ENCODE measurements at places on chromosomes 1 and 21.

GRCh38 chr1:9038881-9039760, 12.9 kb upstream of the SLC2A7 start:
- DNase-seq, result no peak

- no peak for DNase-seq
These were observed 46.0 kb downstream of the OPTC start for GRCh38 chr1:203539831-203540546.

GRCh38 chr1:90382161-90382560, 334.9 kb downstream of the BARHL2 start:
- no peak for DNase-seq

DNA sequence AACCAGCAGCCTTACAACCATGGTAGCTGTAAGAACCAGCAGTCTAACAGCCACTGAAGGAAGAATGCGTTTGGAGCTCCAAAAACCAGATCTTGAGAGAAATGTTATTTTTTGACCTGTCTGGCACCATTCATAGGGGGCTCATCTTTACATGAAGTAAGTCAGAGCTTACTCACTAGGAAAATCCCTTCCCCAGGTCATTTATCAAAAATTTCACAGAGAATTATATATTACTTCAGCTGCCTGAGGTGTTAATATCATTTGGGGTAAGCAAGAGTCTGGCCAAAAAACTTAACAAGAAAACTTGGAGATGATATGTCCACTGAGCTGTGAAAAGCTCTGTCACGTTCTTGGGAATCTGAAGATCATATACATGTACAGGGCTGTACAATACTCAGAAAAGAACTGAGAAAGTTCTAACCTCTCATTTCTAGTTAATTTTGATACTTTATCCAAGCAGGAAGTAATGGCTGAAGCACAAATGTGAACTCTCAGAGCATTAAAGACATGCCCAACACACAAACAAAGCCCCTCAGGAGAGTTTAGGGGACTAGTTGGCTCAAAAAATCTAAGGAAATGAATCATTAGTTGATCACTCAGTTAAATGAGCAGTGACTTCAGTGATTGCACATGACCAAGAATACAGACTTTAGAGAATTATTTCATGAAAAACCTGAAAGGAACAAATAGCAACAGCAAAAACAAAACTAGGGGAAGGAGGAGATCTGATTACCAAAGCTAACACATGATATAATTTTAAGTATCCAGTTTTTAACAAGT, 681.1 kb downstream of the LTN1 start:
- no peak for DNase-seq

GRCh38 chr1:40478276-40478675, 1.2 kb downstream of the ZFP69 start:
- DNase-seq, result no peak

GRCh38 chr1:200409203-200409760, 554 bp downstream of the ZNF281 start:
- no peak for DNase-seq

DNA sequence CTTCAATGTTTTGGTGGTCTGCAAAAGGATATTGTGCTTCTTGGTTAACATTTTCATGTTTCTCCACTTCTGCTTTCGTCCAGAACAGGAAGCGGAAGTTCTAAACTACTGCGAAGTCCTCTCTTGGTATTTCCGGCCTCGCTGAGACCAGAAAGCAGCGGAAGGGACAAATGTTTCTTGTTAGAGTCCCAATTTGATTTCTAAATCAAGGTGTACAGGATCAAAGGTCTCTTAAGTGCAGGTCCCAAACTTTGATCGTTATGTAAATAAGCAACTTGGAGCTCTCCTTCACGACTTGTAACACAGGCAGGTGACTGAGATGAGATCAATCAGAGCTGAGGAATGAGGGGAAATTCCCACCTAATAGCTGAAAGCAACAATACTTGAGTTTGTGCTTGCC, 40.1 kb upstream of the HMCN1 start:
- no peak for DNase-seq

DNA sequence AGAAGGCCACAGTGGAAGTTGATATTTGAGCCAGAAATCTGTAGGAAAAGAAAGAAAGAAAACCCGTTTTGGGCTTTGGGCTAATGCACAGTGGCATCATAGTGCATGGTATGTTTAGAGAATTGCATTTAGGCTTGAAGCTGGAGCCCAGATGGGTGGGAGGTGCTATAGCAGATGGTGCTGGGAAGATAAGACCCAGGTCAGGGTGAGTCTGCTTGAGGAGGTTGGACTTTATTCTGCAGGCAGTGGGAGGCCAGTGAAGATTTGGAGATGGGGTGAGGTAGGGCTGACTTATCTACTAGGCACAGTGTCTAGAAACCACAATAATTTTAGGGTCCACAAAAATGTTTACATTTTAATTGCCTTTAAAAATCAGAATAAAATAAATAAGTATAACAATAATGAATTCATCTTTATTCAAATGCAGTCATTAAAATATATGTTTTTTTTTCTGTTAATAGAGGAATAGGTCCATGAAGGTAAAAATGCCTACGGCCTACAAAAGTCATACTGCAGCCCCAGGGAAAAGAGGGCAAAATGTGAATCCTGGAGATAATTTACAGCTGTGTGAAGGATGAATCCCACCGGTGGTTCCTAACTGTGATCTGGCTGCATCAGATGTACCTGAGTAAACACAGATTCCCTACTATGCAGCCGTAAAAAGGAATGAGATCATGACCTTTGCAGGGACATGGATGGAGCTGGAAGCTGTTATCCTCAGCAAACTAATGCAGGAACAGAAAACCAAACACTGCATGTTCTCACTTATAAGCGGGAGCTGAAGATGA, 8.7 kb downstream of the DNAJC6 start:
- no peak for DNase-seq

DNA sequence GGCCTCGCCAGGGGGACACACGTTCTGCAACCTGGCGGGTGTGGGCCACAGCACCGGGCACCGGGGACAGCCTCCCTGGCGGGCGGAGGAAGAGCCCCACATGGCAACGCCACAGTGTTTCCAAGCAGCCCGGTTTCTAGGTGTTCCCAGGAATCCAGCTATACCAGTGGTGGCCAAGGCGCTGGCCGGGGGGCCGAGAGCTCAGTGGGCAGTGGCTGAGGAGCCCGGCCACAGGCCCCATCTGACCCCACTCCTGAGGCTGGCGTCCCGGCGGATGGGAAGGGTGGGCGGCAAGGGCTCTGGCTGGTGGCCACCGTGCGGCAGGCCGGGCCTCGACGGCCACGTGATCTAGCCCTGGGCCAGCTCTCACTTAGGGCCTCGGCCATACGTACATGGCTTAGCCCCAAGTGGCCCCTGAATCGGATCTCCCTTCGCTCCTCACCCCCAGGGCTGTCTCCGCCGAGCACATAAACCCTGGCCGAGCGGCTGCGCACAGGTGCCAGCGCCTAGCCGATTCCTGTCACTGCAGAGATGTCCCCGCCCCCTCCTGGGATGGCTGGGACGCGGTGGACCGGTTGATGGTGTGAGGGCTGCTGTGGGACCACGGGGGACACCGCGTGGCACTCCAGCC, 68.7 kb downstream of the MORN1 start:
- no peak for DNase-seq

DNA sequence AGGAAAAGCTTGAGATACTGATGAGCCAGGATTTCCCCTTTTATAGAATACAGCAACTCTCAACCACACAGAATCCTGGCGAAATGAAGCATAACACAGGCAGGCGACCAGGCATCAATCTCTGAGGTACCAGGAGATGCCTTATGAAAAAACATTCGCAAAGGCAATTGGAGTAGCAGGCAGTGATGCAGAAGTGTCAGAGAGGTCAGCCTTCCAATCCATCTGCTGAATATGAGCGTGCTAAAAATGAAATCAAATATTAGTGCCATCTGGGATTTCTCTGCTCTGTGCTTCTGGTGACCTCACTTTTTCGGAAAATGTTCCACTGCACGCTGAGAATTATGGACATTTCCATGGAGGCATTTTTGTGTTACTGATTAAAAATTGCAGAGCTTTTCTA, 258.8 kb downstream of the VAV3 start:
- DNase-seq, result no peak

GRCh38 chr1:20216574-20216973, 30.3 kb upstream of the PLA2G2C start:
- no peak for DNase-seq

DNA sequence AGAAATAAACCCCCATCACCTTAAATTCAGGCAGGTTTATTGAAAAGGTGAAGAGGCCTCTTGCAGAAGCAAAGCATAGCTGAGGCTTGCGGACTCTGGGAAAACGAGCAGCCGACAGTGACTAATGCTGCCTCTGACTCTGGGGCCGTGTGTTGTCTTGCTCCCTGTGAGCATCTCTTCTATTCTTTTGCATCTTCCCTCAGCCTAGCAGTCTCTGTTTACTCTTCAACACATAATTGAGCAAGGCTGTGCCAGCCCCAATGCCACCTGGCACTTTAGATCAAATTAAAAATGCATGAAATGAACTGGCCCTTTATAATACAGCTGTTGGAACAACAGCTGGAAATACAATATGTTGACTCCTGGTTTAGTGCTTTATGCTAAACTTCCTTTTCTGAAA, 18.4 kb upstream of the REG4 start:
- no peak for DNase-seq

GRCh38 chr21:14116080-14116481, 94.7 kb downstream of the LIPI start:
- DNase-seq, result no peak

GRCh38 chr1:206687251-206687914, 2.7 kb downstream of the MAPKAPK2 start:
- DNase-seq, result no peak

DNA sequence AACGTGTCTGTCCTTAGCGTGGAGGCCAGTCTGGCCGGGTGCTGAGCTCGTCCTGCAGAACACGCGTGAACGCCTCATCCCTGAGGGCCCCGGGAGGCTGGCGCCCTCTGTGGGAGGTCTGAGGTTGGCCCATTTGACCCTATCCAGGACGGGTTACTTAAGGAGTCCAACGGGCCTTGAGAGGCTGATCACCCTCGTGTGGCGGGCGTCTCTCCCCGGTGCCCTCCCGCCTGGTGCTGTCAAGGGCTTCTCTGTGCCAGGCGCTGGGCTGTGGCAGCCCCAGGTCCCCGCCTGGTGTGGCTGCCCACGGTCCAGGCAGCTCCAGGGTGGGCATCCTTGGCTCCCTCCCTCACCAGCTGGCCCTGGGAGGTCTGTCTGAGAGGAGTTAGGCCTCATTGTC, 9.7 kb downstream of the SKI start:
- DNase-seq, result no peak

DNA sequence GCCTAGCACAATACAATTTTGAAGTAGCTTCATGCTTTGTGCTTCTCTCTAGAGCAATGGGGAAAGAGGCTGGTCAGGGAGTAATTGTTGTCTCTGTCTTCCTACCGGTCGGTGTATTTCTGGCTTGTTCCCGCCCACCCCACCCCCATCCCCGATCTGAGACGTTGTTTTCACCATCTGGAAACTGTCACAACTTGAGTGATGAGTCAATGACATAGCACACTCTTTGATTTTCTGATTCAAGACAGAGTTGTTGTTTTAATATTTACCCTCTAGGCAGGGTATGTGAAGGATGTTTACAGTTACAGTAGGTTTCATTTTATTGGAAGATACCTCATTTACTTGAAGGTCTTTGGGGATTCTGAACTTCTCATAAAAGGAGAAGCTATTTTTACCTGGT, 7.0 kb downstream of the IL12RB2 start:
- DNase-seq, result no peak

DNA sequence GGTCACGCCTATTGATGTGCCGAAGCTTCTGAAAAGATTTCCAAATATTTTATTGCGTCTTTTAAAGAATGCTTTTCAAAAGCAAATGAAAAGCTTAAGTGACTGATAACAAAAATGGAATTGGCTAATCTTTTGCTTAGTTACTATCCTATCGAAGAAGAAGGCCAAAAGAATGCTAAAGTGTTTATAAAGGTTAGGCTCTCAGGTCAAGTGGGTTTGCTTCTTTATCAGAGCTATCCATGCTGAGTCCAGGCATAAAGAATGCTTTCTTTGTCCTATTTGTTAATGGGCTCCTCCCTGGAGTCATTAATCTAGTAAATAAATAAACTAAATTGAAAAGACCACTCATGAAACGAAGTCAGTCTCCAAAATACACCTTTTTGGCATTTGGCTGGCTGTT, 133.4 kb upstream of the LYPLAL1 start:
- DNase-seq, result no peak

DNA sequence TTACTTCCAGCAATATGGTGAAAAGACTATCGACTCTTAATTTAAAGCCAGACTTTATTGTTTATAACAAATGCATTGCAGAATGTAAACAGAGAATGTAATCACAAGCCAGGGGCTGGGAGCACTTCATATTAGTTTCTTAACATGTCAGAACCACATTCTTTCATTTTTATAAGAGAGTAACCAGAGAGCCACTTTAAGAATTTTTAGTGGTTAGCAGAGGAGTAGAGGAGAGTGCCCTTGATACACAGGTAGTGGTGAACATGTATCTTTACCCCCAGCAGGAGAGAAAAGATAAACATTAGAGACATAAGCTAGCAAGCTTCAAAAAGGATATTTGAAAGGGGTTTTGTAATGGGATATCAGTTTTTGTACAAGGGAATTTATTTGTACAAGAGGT, 11.1 kb downstream of the AMY2B start:
- DNase-seq, result no peak

DNA sequence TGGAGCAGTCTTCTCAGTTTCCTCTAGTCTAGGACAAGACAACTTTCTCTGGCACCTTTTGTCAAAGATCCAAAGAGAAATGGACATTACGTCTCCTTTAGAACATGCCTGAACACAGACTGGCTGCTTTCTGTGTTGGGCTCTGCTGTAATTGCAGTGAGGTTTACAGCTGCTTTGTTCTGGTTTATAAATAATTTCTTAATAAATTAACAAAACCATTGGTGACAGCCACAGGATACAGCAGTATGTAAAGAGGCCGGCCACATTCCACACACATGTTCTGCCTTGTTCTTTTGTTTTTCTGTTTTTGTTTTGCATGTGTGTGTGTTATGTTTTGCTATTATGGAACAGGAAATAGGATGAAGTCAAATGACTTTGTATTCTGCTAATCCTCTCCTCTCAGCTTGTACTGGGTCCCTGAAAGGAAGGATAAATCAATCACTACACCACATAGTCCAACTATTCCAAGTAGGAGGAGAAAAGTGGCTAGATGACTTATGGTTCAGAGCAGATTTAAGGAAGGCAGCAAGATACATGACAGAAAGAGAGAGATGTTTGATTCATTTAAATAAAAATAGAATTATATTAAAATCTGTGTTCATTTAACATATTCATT, 161.5 kb upstream of the ESRRG start:
- DNase-seq, result no peak

- DNase-seq, result no peak
These were observed 1.5 kb downstream of the CD2 start for GRCh38 chr1:116755681-116756080.

DNA sequence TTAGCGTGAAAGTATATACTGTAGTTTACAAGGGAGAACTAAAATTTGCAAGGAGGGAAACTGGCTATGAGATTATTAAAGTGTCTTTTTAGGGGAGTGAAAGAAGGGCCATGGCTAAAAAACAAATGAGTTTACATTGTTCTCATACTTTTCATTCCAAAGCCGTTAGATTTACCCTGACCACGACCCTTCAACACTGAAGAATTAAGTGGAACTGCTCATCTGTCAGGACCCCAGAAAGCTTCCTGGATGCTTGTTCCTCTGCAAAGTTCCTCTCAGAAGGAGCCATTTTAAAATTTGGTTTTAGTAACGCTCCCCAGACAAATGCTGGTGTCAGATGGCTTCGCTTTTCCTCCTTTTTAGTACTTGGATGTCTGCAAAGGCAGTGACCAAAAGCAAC, 82.7 kb upstream of the ZBTB18 start:
- no peak for DNase-seq

GRCh38 chr1:40861224-40862003, 749 bp downstream of the CITED4 start:
- no peak for DNase-seq

Data from foreskin melanocyte (primary cell).